ENCODE measurements at places on chromosomes 3 and 15. TPM values are rescaled to one million over a fixed set of nuclear protein-coding genes. Genes with fewer than 3 reads are reported as not detected.

The GLDN gene
- total RNA-seq = 75.1 TPM

The PLS1 gene
- 0.14 TPM for total RNA-seq

The DMXL2 gene
- 25.7 TPM for total RNA-seq

The C3orf62 gene
- total RNA-seq = 1.7 TPM

The INSYN1 gene
- 5.1 TPM for total RNA-seq

The HRG gene
- total RNA-seq = under 0.01 TPM

The KCNAB1 gene
- total RNA-seq = under 0.01 TPM

The EAF2 gene
- 3.1 TPM for total RNA-seq

The EPB42 gene
- not detected for total RNA-seq

The TUSC7 gene
- not detected for total RNA-seq
